ENCODE measurements at places on chromosomes 1 and 21.
A peak's percentile ranks its signal among the peaks of the same experiment; 100 is the strongest.

DNA sequence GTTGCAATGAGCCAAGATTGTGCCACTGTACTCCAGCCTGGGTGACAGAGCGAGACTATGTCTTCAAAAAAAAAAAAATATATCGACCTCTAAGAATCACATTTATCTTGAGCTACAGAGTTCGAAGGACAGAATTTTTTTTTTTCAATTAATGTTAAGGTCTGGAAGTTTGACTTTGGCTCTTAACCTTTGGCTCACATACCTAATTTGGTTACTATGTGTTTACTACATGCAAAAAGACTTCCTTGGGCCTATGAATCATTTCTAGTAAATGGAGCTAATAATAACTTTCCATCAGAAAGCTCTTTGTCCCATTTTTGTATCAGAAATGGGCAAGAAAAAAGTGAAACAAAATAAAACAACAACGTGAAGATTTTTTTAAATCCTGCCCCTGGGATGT is 351.2 kb downstream of the SMYD3 start:
- no peak for DNase-seq

- peak; percentile 21 for DNase-seq
These were observed 48.1 kb downstream of the AHDC1 start for GRCh38 chr1:27555700-27556424.

DNA sequence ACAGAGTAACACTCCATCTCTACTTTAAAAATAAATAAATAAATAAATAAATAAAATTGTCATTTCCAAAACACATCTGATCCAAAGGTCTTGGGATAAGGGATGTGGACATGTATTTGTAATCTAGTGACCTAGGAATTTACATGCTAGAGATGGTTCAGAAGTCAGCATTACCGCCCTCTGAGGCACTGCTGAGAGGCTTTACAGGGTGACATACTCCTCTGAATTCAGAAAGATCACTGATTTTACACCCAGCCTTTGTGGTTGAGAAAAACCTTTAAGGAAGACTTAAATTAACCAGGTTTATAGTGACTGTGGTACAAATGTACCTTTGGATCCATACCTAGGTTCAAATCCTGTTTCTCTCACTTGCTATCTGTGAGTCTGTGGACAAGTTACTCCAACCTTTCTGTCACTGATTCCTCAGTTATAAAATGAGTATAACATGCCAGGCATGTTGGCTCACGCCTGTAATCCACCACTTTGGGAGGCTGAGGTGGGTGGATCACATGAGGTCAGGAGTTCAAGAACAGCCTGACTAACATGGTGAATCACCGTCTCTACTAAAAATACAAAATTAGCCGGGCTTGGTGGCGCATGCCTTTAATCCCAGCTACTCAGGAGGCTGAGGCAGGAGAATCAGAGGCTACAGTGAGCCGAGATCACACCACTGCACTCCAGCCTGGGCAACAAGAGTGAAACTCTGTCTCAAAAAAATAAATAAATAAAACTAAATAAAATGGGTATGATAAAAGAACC is 20.1 kb downstream of the OSBPL9 start:
- DNase-seq, result no peak

DNA sequence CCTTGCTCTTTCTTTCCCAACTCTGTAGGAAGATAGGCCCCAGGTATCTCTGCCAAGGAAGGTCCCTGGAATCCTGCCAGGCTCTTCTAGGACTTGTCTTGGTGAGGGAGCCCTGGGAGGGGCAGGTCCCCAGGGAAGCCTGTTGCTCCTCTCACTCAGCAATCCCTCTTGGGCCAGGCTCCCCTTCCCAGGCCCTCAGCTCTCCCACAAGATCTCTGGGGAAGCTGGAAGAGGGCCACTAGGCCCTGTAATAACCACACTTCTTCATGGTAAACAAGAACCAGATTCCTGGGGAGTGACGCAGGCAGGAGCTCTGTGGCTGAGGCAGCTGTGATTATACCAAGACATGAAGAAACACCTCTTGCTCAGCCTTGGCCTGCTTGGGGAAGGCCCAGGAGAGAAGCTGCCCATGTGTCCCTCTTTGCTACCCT is 9.9 kb upstream of the MAPKAPK2 start:
- no peak for DNase-seq

- peak; percentile 53 for DNase-seq
These were observed 104.7 kb downstream of the SNX7 start for GRCh38 chr1:98766255-98766654.

GRCh38 chr1:145944532-145944931 is 13.3 kb downstream of the LIX1L start:
- no peak for DNase-seq

DNA sequence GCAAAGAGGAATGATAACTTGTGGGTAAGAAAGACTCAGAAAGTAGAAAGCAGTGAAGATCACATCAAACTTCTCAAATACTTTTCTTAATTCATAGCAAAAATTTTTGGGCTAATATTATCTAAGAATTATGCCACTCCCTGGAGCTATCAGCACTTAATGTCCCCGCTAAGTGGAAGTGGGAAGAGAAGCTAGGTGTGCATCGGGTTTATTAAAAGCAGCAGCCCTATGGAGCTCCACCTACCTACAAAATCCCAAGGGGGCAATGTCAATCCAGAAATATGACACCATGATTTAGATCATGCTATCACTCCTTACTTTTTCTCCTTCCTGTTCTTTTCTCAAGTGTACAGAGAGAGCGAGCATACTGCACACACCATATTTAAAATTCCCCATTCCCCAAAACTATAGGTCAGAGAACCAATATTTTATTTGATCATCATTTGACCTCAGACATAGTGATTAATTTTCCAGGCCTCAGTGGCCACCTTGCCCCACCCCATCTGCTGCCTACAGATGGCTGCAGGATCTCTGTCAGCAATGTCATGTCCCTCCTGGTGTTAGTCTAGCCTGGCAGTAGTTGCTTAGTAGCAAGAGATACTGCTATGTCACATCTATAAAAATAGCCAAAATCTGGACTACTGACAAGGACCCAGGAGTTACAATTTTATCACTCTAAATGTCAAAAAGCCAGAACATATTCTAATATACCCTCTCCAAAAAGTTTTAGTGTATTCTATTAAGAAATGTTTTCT is 66.6 kb downstream of the MAP3K21 start:
- DNase-seq, result no peak

- DNase-seq, result no peak
These were observed 25.0 kb downstream of the MTOR start for GRCh38 chr1:11237356-11237755.

- DNase-seq, result no peak
These were observed 36.4 kb downstream of the TMEM53 start for GRCh38 chr1:44637702-44638411.

GRCh38 chr21:22630953-22631465 is 1632.8 kb downstream of the NCAM2 start:
- no peak for DNase-seq

GRCh38 chr1:80918380-80918779 is 882.4 kb upstream of the ADGRL2 start:
- DNase-seq, result no peak

- no peak for DNase-seq
These were observed 708.1 kb downstream of the MRPL39 start for GRCh38 chr21:24899138-24899537.

GRCh38 chr1:224253721-224254120 is 70.7 kb downstream of the DEGS1 start:
- DNase-seq, result no peak

- no peak for DNase-seq
These were observed 115.3 kb downstream of the CYYR1 start for GRCh38 chr21:26457817-26458216.

- no peak for DNase-seq
These were observed 1.1 kb downstream of the TAGLN2 start for GRCh38 chr1:159924025-159924790.

DNA sequence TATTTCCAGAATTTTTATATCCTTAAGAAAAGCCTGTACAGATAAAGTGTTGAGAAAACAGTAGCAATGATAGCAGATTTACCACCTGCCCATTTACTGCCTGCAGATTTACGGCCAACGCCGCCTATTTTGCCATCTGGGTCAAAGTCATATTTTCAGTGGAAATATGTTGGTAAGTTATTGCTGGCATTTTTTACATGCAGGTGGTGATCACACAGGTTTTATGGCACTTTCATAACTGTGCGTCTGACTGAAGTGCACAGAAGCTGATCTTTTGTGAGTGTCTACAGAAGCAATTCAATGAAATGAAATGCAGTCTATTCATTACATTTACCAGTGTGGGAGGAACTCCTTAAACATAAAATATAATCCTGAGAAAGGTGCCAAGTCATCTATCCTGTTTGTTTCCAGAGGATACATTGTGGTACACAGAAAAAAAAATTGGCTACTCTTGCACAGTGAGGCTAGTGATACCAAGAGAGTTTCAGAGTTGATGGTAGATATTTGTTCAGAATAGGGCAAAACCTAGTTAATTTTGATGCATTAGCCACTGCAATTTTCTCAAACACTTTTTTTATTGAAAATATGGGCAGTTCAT is 458.5 kb downstream of the NEGR1 start:
- DNase-seq, result no peak

- no peak for DNase-seq
These were observed 59.6 kb downstream of the HSF2BP start for GRCh38 chr21:43599728-43600127.

DNA sequence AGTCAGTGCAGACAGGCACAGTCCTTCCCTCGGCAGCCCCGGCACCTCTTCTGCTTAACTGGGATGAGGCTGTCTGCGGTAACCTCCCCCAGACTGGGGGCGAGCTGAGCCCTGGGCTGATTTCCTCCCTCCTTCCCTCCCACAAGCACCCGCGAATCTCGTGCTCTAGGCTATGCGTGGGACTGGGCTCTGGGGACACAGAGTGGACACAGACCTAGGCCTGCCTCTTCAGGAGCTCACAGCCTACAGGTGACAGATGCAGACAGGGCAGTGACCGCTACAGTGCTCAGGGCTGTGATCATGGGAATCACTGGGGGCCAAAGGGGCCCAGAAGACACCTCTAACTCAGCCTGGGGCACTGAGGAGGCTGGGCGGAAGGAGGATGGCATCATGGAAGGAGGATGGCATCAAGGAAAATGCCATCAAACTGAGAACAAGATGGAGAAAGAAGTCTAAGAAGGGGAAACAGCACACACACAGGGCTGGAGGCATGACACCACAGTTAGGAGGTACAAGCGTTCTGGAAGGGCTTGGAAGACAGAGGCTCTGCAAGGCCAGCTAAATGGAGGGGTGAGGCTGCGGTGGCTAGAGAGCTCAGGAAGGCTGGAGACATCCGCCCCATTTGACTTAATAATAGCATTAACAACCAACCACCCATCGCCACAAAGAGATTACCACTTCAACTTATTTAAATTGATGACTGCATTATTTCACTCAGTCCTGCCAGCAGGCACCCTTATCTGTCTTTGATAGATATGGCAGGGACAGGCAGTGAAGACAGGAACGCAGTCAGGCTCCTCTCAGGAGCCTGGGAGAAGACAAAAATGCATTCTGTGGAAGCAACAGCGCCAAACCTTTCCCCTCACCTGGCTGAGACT is 4.2 kb downstream of the TTC39A start:
- DNase-seq, result no peak

- no peak for DNase-seq
These were observed 42.9 kb downstream of the CAMK2N1 start for GRCh38 chr1:20442920-20443625.

DNA sequence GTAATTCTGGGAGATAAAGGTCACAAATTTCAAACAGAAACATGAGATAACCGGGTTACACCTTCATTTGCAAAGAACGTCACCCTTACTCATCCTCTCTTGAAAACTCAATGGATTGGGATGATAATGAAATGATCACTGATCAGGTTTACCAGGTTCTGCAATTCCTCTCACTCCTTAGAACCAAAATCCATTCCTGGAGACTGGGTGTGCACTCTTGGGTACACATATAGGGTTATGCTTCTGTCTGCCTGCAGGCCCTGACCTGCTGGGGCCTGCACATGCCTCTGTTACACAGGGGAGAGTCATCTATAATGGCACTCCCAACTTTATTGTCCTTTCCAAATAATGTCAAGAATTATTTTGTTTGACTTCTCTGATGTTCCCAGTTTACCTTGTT is 8.3 kb downstream of the SUSD4 start:
- no peak for DNase-seq

DNA sequence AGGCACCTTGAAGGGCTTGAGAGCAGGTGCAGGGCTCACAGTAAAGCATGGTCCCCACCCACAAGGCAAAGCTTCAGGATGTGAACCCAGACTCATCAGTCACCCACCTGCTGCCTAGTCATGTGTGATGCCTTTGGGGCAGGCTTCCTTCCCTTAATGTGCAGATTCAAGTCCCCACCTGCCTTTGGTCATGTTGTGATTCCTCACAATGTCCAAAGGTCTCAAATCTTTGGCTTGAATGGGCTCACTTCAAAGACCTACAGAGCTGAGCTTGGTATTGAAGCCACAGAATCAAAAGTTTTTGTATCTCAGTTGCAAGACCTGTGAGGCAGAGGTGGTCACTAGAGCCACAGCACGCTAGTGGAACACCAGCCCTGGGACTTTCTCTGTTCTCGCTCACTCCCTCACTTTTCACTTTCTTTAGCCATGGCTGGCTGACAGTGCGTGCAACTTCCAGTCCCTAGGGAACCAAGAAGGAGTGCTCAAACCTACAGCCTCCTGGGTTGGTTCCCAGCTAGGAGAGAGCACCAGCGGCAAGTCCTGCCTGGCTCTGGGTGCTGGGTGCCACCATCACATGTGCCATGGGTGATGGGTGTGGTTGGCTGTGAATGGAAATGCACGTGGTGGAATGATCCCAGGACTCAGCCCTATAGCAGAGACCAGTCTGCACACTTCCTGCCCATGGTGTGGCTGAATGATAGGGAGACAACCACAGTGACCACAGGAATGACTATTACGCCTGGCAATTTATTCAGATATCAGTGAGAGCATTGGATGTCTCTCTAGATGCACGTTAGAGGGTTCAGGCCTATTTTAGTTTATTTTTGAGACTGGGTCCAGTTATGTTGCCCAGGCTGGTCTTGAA is 26.4 kb upstream of the CLIC6 start:
- no peak for DNase-seq

- no peak for DNase-seq
These were observed 80.2 kb downstream of the VPS13D start for GRCh38 chr1:12309783-12310742.

DNA sequence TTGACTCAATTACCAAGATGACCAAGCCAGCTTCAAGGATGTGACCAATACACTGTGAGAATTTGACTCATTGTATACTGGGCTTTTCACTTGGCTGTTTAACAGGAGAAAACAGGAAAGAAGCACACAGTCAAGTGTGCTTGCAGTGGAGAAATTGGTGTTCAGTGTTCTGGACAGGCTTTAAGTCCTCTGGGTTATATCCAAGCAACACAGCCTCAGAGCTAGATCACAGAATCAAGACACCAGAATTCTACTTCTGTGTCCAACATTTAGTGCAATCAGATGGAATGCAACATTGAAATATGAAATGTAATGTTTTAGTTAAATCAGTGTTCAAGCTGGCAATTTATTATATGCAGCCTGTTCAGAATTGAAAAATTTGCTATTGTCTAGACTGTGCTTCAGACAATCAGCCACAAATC is 694.4 kb downstream of the LTN1 start:
- no peak for DNase-seq

- DNase-seq, result peak; percentile 41
These were observed 110.1 kb upstream of the VAV3 start for GRCh38 chr1:108075055-108075454.

GRCh38 chr21:45972716-45973474 is 8.7 kb upstream of the COL6A1 start:
- DNase-seq, result no peak

GRCh38 chr1:26690576-26691031 is 5.2 kb upstream of the ARID1A start:
- peak; percentile 67 for DNase-seq

Measured in Kasumi-1 (cell line).